ENCODE measurements at places on chromosomes 4 and X.
A peak's percentile ranks its signal among the peaks of the same experiment; 100 is the strongest.

DNA sequence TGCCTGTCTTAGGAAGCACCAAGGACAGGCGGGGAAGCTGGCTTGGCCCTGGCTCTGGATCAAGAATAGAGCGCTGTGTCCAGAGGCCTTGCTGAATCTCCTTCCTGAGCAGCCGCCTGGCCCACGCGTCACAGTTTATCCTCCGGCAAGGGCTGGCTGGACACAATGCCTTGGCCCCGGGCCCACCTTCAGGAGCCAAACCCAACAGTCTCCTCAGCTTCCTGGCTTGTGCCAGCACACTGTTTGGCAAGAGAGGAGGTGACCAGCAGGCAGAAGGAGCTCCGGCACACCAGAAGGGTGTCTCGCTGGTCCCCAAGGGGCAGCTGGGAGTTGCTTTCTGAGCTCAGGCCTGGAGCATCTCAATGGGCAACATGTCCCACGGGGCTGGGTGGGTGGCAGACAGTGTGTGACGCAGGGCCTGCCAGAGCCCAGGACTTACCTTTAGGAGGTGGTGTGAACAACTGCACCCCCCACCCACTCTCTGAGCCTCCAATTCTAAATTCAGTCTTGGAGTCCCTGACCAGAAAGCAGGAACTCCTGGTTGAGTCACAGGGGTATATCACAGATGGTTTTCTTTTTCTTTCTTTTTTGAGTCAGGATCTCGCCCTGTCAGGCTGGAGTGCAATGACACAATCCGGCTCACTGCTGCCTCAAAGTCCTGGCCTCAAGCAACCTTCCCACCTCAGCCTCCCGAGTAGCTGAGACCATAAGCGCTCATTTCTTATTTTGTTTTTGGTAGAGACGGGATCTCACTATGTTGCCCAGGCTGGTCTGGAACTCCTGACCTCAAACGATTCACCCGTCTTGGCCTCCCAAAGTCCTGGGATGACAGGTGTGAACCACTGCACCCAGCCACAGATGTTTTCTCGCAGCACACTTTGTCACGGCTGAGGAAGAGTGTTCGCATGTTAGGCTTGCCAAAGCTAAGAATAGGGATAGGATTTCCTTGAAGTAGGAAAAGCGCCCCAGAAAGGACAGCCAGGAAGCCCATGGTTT lies 361.2 kb downstream of the BCOR start:
- DNase-seq, result no peak

- DNase-seq, result no peak
Observed at GRCh38 chr4:143921181-143921580, 15.8 kb upstream of the GYPE start.

DNA sequence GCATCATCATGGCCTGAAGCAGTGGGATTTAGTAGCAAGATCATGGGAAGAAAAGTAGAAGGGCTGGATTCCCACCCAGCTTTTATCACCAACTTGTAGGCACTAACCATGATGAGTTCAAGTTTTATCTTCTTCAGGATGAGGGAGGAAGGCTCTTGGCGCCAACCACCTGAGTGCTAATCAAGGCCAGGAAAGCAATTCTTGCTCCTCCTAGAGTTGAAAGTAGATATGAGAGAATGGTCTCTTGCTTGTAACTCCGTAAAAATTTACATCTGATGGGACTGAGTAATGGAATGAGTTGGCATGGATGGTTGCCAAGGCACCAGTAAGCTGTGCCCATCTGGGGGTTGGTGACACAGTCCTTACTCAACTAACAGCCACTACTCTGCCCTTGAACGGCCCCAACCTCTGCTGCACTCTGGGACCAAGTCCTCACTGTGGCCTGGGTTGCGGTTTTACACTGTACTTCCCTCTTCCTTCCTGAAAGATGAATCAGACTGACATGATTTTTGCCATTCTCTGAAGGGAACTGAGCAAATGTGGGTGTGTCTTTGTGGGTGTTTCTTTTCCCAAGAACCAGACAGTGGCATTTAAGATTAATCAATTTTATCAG lies 39.4 kb upstream of the NDP start:
- DNase-seq, result no peak

DNA sequence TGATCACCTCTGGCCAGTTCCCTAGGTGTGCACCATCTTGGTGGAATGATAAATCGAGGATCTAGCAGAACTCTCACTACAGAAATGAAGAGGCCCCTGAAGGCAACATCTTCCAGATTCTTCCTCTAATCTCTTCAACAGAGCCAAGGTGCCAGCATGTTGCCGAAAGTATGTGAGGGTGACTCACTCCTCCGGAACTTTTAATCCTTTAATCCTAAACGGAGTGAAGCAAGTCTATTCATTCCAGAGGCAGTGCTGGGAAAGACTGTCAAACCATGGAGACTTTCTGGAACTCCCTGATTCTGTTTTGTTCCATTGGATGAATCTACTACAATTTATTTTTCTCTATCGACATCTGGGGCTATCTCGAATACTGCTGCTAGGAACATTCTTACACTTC lies 68.7 kb downstream of the SUPT20HL2 start:
- DNase-seq, result no peak

DNA sequence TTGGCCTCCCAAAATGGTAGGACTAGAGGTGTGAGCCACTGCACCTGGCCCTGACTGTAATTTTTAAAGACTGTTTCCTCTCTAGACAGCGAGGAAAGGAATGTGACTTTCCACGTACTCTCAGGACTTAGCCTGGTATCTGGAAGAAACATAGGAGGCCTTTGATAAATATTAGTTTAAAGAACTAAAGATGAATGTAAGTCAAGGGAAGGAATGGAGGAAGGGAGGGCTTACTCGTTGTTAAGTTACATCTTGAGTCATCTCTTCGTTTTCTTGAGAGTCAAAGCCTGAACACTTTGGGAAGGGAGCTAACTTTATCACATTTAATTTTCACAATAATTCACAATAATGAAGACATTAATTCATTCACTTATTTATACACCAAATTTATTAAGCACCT lies 7.2 kb upstream of the LNX1 start:
- no peak for DNase-seq

DNA sequence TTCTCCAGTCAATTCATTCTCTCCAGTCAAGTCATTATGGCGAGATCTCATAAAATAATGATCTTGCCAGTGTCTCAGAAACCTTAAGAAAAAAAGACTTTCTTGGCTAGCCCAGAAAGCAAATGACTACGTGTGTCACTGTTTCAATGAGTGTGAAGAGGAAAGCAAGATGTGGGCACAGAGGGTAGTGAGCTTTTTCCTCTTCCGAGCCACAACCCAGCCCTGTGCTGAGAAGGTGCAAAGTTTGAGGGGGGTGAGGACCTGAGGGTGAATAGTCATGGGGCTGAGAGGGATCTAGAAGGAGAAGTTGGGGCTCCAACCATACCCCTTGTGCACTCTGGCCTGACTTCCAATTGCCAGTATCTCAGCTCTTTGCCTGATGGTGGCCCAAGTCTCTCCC lies 85.6 kb upstream of the EGFL6 start:
- no peak for DNase-seq

GRCh38 chrX:9797384-9798360 lies 11.4 kb downstream of the SHROOM2 start:
- DNase-seq, result no peak

- DNase-seq, result no peak
Observed at GRCh38 chr4:54318904-54319303, 89.8 kb downstream of the PDGFRA start.

- DNase-seq, result no peak
Observed at GRCh38 chr4:2261110-2261852, 628 bp downstream of the MXD4 start.

DNA sequence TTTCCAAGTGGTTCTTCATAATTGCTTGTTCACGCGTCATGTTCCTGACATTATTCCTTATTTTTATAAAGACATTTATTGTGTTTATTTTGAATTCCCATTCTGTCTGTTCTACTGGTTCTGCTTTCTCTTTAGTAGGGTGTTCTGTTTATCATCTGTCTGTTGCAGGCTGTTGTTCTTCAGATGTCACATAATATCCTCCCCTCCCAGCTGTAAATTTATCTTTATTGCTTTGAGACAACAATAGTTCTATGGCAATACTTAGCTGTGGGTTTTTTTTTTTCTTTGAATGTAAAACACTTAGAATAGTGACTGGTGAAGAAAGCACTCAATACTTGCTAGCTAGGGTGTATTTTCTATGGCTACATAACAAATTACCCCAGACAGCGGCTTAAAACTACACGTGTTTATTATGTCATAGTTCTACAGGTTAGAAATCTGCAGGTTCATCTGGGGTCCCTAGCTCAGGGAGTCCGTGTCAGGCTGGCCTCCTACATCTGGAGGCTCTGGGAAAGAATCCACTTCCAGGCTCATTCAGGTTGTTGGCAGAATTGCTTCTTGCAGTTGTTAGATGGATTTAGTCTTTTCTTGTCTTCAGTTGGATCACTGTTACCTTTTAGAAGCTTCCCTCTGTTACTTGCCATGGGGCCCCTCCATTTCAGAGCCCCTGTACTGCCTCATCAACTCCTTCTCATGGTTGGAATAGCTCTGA lies 63.4 kb upstream of the ENPEP start:
- no peak for DNase-seq

DNA sequence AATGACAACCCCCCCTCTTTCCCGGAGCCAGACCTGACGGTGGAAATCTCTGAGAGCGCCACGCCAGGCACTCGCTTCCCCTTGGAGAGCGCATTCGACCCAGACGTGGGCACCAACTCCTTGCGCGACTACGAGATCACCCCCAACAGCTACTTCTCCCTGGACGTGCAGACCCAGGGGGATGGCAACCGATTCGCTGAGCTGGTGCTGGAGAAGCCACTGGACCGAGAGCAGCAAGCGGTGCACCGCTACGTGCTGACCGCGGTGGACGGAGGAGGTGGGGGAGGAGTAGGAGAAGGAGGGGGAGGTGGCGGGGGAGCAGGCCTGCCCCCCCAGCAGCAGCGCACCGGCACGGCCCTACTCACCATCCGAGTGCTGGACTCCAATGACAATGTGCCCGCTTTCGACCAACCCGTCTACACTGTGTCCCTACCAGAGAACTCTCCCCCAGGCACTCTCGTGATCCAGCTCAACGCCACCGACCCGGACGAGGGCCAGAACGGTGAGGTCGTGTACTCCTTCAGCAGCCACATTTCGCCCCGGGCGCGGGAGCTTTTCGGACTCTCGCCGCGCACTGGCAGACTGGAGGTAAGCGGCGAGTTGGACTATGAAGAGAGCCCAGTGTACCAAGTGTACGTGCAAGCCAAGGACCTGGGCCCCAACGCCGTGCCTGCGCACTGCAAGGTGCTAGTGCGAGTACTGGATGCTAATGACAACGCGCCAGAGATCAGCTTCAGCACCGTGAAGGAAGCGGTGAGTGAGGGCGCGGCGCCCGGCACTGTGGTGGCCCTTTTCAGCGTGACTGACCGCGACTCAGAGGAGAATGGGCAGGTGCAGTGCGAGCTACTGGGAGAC lies 1.6 kb downstream of the PCDH10 start:
- peak; percentile 39 for DNase-seq

DNA sequence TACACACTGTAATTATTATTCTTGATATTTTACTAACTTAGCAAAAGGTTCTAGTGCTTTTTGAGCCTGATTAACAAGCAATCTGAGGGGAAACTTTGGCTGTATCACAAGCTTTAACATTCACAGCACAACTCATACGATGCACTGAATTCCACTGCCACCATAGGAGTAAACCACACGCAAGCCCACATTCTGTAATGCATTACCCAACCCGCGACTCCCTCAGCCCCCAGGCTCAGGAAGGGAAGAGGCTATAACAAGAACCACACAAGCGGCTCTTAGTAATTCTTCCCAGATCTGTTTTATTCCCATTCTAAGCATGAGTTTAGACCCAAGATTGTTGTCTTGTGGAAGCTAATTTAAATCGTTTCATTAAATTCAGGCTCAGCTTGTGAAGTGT lies 138.5 kb upstream of the TBL1X start:
- no peak for DNase-seq

DNA sequence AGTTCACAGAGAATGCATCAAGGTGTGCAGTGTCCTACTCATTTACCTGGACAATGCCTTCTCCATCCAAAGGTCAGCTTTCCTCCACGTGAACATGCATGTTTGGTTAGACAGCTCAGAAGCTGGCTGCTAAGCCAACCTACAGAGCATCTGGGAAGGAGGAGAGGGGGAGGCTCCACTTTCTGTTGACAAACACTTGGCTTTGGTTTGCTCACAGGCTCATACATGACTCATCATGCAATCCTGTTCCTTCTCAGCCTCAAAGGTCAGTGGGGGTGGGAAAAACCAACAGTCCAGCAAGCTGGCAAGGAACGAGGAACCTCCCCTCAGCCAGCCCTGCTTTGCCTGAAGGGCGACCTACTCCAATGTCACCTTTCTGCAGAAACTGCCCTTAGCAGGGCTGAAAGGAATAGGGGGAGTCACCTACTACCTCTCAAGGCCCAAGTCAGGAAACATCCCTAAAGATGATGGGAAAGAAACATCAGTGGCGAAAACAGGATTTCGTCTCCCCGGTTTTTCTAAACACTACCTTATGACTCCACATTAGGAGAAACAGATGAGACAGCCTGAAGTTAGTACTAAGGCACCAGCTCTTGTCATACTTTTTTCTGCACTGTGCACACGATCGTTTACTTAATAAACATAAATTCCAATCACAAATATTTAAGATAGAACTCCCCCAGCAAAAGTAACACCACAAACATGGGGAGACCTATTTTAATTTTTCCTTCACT lies 37.9 kb downstream of the RELL1 start:
- DNase-seq, result no peak

- no peak for DNase-seq
Observed at GRCh38 chr4:162282684-162283083, 118.9 kb upstream of the FSTL5 start.

DNA sequence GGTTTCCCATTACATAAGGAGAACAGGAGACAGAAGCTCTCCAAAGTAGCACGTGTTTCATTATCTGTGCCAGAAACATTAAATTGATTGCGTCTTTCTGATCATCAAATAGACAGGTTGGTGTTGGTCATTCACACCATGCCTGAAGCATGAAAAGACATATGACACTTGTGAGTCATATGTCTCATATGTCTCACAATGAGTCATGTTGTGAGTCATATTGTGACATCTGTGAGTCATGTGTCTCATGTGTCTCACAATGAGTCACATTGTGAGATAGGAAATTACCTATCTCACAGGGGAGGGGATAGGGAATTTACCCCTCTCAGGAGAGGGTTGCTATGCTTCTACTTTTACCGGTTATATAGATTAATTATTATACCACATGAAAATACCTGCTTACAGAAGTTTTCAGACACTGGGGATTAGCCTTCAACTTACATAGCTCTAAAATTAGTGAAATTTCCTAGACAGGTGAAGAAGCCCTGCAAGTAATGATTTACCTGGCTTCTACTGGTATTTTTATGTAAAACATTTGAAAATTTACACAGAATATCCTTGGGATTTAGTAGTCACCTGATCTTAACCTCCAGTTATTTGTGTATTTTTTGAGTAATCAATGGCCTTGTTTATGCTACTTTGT lies 80.8 kb downstream of the NPFFR2 start:
- DNase-seq, result no peak

GRCh38 chrX:3757510-3758025 lies 44.1 kb upstream of the PRKX start:
- DNase-seq, result no peak

Measured in NCI-H2107 (cell line).